ENCODE measurements at places on chromosomes 13 and 19.
A peak's percentile ranks its signal among the peaks of the same experiment; 100 is the strongest.

DNA sequence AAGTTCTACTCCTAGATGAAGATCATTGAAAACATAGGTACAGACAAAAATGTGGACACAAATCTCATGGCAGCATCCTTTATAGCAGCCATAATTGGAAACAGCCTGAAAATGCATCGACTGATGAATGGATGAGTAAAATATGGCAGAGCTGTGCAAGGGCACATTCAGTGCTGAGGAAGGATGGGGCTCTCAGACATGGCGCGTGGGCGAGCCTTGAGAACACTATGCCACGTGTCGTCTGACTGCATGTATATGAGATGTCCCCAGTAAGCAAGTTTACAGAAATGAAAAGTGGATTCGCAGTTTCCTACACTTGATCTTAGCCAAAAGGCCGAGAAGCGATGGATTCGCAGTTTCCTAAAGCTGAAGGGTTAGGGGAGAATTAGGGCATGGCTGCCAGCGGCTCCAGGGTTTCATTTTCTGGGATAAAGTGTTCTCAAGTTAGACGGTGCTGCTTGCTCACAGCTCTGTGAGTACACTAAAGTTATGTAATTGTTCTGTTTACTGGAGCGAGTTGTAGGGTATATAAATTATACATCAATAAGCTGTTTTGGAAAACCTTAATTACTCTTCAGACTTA lies 78.0 kb downstream of the RAB20 start:
- no peak for DNase-seq

GRCh38 chr19:34454685-34455084 lies 26.5 kb downstream of the UBA2 start:
- DNase-seq, result no peak

- no peak for DNase-seq
Observed at GRCh38 chr19:36460046-36460445, 29.3 kb downstream of the ZNF566 start.

DNA sequence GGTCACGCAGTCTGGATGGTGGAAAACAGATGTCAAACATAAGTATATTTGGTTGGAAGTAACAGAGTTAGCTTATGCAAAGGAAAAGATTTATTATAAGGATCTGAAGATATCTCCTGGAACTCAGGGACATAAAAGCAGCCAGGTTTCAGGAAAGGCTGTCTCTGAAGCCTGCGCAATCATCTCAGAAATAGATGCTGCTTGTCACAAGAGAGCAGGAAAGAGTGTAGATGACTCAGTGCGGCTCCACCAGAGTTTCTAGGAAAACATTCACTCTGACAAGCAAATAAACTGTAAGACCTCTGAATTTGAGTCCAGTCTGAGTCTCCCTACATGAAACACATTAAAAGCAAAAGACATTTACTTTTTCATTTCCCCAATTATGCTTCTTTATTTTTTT lies 220.4 kb upstream of the HTR2A start:
- no peak for DNase-seq

- peak; percentile 55 for DNase-seq
Observed at GRCh38 chr13:49669735-49670309, 21.5 kb downstream of the EBPL start.

GRCh38 chr13:49354719-49355118 lies 89.1 kb downstream of the CAB39L start:
- DNase-seq, result no peak

DNA sequence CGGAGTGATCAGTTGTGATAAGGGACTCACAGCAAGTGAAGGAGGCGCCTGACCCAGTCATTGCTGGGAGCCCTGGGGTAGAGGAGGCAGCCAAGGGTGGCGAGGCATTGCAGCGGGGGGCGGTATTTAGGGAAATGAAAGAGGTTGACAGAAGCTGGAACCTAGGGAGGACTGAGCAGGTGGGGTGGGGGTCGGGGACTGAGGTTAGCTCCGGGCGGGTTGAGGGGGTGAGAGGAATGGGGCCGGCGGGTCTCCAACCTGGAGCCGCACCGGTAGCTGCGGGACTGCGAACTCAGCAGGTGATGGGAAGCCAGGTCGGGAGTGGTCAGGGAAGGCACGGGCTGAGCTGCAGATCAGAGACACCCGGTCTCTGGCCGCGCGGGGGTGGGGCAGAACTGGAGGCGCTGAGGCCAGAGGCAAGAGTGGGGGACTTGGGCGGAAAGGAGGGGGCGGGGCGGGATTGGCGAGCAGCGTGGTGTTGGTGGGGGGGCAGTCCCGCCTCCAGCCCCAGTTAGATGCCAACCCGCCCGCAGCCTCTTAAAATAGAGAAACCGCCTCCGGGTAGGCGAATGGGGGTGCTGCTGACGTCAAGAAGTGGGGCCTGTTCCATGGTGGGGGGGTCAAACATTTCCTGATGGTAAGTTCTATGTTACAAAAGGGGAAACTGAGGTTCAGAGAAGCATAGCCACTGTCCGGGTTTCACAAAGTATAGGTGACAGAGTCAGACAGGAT lies 1.5 kb downstream of the MAST3 start:
- DNase-seq, result no peak

DNA sequence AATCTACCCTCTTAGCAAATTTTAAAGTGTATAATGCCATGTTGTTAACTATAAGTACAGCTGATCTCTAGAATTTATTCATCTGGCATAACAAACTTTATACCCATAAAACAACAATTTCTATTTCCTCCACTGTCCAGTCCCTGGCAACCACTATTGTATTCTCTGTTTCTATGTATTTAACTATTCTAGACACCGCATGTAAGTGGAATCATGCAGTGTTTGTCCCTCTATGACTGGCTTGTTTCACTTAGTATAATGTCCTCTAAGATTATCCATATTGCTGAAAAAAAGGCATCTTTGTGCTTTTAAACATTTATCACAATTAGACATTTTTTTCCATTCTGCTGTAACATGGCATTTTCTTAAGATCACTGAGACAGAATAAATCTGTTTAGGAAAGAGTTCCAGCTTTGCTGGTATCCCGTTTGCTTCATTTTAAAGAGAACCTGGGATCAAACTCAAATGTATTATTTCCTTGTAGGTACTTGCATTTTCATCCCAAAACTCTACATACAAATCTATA lies 1191.0 kb downstream of the SLITRK5 start:
- DNase-seq, result no peak

GRCh38 chr13:101398191-101398590 lies 18.1 kb downstream of the NALCN start:
- peak; percentile 24 for DNase-seq

DNA sequence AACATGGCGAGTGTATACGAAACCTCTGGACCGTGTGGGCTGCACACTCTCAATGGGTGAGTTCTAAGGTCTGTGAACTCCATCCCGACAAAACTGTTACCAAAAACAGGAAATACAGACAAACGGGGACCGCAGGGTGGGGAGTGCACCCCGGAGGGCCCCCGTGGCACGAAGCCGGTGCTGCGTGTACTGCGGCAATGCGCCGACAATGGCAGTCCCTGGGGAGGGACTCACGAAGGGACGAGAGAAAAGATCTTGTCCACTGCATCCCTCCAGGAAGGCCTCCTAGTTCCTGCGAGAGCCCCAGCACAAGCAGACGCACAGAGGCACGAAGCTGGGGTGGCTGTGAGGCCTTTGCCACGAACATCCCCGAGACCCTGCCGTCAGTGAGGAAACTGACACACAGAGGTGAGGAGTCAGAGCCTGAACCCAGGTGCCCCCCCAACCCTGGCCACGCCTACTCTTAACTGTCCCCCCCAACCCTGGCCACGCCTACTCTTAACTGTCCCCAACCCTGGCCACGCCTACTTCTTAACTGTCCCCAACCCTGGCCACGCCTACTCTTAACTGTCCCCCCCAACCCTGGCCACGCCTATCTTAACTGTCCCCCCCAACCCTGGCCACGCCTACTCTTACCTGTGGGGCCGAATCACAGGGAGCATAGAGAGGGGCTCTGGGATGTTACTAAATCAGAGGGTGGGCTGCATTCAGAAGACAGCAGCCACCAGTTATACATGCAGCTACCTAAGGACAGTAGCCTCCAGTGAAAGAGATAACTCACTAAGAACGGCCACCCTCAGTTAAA lies 4.2 kb downstream of the MED16 start:
- DNase-seq, result no peak

DNA sequence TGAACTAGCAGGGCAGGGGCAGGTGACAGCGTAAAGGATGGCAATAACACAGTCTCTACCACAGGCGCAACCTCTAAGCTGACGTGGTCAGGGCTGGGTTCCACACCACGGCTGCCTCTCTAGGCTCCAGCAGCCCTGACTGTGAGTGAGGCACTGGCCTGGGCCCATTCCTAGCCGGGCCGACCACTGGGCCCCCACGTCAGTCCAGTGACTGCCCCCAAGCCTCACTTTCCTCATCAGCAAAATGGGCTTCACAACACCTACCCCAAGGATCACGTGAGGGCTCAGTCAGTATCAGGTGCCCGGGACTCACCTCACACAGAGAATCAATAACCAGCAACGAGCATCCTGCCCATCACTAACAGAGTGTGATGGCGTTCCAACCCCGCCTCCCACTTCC lies 5.2 kb downstream of the ZFR2 start:
- no peak for DNase-seq

GRCh38 chr19:310781-311496 lies 19.7 kb upstream of the PLPP2 start:
- DNase-seq, result no peak

GRCh38 chr19:39130337-39131254 lies 5.0 kb downstream of the PAK4 start:
- DNase-seq, result no peak

DNA sequence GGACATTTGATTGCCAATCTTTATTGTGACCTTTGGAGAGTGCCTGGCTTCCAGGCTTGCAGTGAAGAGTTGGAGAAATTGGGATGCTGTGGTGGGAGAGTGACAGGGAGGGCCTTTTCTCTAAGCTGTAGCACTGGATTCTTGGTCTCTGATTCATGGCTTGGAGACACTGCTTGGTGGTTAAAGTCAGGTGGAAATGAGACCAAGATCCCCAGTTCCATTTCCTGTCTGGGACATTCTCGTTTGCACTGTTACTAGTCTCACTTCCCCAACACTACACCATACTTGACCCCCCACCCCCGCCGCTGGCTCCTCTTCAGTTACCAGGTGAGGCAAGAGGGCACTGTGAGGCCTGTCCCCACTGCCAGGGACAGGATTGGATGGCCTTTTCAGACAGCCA lies 2.9 kb downstream of the SUPT5H start:
- peak; percentile 65 for DNase-seq

GRCh38 chr13:44012910-44013757 lies 133.4 kb downstream of the LACC1 start:
- peak; percentile 27 for DNase-seq

DNA sequence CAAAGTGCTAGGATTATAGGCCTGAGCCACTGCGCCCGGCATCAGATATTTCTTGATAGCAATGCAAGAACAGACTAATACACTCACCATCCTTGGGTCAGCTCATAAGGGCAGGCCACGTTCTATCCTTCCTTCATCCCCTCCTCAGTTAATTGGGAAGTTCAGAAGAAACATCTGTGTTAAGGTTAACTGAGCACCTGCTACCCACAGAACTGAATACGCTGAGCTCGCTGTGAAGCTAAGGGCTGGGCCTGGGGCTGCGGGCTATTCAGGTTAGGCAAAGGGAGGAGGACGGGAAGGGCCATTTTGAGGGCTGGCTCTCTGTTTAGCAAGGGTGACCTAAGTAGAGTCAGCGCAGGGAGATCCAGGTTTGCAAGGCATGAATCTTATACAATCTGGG lies 43.0 kb upstream of the UQCRFS1 start:
- no peak for DNase-seq

DNA sequence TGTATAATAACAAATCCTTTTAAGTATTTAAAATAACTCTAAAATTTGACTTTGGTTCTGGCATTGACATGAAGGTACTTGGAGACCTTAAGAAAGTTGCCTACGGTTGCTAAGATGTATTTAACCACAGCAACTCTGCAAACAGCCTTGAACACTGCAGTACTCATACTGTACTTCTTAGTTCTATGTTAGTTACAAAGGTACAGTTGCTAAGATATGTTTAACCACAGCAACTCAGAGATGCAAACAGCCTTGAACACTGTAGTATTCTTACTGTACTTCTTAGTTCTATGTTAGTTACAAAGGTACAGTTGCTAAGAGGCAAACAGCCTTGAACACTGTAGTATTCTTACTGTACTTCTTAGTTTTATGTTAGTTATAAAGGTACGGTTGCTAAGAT lies 268.3 kb upstream of the MIR17HG start:
- DNase-seq, result no peak

DNA sequence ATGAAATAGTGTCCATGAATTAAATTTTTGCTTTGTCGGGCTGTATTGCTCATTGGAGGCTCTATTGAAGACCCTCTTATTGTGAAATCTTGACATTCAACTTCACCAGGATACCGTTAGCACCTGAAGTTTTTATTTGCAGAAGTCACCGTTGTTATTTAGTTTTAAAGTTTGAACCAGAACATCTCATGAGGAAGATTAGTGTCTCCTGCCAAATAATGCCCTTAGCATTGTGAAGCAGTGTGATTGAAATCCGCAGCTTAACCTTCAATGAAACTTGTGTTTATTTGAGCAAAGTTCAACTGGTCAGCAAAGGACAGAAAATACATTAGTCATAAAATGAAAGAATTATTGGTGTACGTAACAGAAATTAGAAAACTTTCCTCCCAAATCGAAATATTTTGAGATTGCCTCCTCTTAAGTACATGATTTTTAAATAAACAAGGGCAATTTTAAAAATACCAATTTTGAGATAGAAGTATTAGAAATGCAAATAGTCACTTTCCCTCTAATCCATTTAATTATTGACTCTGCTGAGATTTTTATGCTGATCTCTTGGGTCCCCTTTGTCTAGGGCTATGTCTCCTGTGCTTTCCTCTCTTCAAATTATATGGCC lies 84.4 kb downstream of the WDFY2 start:
- no peak for DNase-seq

DNA sequence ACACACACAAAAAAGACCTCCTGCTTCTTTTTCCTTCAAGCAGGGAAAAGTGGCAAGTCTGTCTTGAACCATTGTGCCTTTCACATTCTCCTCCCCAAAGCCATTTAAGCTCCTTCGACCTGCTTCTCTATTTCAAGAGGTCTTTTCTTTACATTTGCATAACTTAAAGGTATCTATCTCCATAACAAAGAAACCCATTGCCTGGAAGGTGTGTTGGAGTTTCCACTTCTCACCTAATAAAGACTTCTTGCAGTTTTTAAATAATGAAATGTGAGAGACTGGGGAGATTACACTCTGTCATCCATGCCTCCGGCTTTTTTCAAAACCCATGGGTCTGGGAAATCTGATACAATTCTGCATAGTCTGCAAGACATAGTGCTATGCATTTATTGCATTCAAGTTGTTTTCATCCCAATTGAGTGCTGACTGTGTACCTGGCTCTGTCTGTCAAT lies 41.8 kb upstream of the NBEA start:
- DNase-seq, result no peak
